Activated CD8-positive, alpha-beta T cell treated with anti-CD3 and anti-CD28 coated beads for 36 hours (primary cell): ENCODE measurements at places on chromosomes 13 and 19. TPM values are rescaled to one million over a fixed set of nuclear protein-coding genes. Genes with fewer than 3 reads are reported as not detected.
A peak's percentile ranks its signal among the peaks of the same experiment; 100 is the strongest.

DNA sequence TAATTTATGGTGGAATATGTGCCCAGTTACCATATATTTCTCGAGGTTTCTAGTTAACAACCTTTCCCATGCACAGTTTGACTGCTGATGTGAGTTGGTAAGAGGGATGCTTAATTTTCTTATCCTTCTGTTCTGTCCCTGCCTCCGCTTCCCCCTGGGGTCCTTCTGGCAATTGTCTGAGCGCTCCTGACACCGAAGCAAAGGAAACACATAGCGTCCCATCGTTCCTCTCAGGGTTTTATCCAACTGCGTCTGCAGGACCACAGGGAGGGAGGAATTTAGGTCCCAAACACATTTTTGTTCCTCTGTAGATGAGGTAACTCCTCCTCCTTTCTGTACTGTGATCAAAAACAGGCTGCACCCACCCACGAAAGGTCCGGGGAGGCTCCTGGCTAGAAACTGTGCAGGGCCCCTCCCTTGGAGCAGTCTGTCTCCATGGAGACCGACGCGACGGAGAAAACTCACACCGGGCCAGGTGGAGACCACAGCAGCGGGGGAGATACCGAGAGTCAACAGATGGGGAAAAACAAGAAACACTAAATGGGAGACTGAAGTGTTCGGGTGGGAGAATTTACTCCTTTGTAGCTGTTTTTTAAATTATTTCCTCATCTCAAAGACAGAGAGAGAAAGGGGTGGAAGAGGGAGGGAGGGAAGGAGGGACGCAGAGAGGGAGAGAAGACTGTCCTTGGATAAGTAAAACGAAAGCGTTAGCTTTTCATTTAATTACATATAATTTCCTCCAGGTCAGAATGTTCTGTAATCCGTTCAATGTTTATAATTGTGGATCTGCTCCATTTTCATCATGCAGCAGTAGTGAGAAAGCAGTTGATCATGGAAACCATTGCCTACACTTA lies 191.8 kb upstream of the NBEA start:
- H3K27me3 ChIP-seq, result peaks cover 13% of the 10 kb centered on the region
- H3K4me3 ChIP-seq, result no peak overlapping the region
- no peaks in the 10 kb centered on the region for H3K4me1 ChIP-seq
- H3K36me3 ChIP-seq, result no peaks in the 10 kb centered on the region
- no peak overlapping the region for H3K27ac ChIP-seq

- DNase-seq, result no peak
- peaks cover 16% of the 10 kb centered on the region for H3K4me1 ChIP-seq
- H3K27ac ChIP-seq, result no peak overlapping the region
- no peak overlapping the region for H3K4me3 ChIP-seq
Observed at GRCh38 chr19:49820125-49820524, 2.0 kb downstream of the MED25 start.

DNA sequence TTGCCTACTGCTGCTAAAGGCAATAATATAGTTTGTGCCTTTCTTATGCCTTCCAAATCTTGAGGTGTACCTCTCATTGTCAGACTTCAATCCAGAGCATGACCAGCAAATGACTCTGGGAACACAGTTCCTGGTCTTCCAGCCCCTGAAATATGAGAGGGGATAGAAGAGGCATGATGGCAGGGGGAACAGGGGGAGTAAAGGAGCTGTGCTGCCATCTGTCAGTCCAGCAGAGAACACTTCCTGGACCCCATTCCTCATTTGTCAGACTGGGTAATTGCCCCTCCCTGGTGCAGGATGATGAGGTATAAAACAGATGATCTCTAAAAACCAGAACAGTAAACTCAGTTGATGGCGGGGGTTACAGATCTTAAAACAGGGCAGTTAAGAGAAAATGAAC lies 618.7 kb downstream of the DIAPH3 start:
- DNase-seq, result no peak
- H3K27me3 ChIP-seq, result peaks cover 6% of the 10 kb centered on the region
- H3K27ac ChIP-seq, result no peak overlapping the region
- H3K4me1 ChIP-seq, result no peaks in the 10 kb centered on the region
- H3K4me3 ChIP-seq, result no peak overlapping the region
- no peaks in the 10 kb centered on the region for H3K36me3 ChIP-seq

DNA sequence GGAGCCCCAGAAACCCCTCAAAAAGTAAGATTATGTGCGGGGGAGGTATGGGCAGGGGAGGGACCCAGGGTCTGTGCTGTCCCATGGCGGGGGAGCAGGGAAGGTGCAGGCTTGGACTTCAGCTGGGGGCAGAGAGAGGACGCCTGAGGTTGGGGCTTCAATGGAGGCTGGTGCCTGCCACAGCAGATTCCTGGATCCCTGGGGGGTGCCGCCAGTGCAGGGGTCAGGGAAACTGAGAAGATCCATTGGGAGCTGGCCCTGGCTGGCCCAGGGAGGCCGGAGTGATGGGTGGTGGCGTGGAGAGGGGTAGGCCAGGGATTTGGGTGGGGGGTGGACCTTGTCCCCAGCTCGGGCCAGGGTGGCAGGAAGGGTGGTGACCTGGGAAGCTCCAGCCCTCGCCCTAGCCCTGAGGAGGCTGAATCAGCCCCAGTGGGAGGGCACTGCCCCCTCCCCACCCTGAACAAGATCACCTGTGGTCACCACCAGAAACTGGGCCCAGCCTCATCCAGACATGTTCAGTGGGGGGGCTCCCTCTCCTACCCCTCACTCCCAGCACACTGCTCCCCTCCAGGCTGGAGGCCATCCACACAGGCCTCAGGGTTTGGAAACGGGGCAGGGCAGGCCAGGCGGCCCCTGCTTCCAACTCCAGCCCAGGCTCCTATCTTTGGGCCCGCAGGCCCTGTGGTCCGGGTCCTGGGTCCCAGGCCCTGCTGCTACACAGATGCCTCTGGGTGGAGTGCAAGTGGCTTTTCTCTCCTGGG lies 1.4 kb downstream of the NKPD1 start:
- H3K4me1 ChIP-seq, result peaks cover 11% of the 10 kb centered on the region
- DNase-seq, result no peak
- H3K27me3 ChIP-seq, result peaks cover 11% of the 10 kb centered on the region
- no peaks in the 10 kb centered on the region for H3K36me3 ChIP-seq
- no peak overlapping the region for H3K4me3 ChIP-seq

DNA sequence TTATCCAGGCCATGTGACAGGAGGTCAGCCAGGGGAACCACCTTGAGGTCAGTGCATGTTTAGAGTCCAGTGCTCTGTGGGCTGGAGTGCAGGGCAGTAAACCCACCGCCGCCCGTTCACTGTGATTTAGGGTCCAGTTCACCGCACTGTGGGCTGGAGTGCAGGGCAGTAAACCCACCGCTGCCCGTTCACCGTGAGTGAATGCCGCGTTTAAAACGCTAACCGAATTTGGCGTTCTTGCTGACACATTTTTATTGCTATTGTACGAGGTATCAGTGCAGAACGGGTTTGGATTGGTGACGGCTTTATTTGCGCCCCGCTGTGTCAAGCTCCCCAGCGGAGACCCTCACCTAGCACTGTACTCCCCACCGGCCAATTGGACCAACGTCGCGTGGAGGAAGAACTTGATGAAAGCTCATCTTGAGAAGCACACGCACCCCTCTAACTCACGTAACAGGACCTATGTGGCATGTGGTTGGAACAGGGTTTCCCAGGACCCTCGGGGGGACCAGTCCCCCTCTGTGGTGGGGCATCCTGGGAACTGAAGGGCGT lies 27.9 kb downstream of the C13orf46 start:
- peaks cover 5% of the 10 kb centered on the region for H3K4me1 ChIP-seq
- DNase-seq, result no peak
- H3K36me3 ChIP-seq, result no peaks in the 10 kb centered on the region

GRCh38 chr19:51719251-51719988 lies 4.4 kb downstream of the HAS1 start:
- no peaks in the 10 kb centered on the region for H3K36me3 ChIP-seq
- no peak overlapping the region for H3K27ac ChIP-seq
- no peak overlapping the region for H3K4me3 ChIP-seq
- H3K4me1 ChIP-seq, result peaks cover 3% of the 10 kb centered on the region

DNA sequence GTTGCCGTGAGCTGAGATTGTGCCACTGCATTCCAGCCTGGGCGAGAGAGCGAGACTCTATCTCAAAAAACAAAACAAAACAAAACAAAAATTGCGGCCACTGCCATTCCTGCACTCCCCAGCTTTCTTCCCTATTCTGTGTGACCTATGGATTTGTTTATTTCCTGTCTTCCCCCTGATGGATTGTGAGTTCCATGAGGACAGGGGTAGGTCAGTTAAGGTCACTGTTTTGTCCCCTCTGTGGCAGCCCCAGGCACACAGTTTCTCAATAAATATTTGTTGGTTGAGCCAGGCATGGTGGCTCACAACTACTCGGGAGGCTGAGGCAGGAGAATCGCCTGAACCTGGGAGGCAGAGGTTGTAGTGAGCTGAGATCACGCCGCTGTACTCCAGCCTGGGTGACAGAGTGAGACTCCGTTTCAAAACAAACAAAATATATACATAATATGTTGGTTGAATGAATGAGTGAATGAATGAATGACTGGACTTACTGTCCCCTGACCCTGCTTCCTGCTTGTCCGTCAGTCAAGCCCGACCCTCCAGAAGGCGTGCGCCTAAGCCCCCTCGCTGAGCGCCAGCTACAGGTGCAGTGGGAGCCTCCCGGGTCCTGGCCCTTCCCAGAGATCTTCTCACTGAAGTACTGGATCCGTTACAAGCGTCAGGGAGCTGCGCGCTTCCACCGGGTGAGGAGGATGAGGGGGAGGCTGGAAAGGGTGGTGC lies 5.0 kb downstream of the EBI3 start:
- peaks cover 6% of the 10 kb centered on the region for H3K4me1 ChIP-seq
- DNase-seq, result no peak
- no peaks in the 10 kb centered on the region for H3K36me3 ChIP-seq
- peaks cover 7% of the 10 kb centered on the region for H3K27me3 ChIP-seq

- H3K36me3 ChIP-seq, result peaks cover 4% of the 10 kb centered on the region
- peaks cover 12% of the 10 kb centered on the region for H3K4me1 ChIP-seq
- H3K27ac ChIP-seq, result peak overlapping the region; percentile 93
- H3K4me3 ChIP-seq, result peak overlapping the region; percentile 96
- no peaks in the 10 kb centered on the region for H3K27me3 ChIP-seq
- DNase-seq, result peak; percentile 68
Observed at GRCh38 chr19:14081797-14082674, 3.5 kb downstream of the C19orf67 start.

DNA sequence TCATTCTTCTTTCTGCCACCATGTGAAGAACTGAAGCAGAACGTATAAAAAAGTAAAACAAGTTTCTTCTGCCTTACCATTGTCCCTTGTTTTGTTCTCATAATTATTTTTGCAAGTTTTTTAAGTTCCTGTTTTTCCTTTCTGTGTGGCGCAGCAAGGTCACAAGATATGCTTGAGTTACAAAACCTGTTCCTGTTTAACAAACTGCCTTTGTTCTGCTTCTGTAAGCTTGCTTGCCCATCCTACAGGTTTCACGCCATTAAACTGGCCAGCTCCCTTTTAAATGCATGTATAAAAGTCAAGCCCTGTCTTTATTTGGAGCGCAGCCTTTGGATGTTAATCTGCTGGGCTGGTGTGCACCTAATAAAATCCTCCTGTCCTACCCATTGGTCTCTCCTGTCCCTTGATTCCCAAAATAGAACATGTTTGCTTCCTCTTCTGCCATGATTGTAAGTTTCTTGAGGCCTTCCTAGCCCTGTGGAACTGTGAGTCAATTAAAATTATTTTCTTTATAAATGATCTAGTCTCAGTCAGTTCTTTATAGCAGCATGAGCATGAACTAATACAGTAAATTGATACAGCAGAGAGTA lies 1115.4 kb downstream of the SLITRK1 start:
- no peaks in the 10 kb centered on the region for H3K36me3 ChIP-seq
- DNase-seq, result no peak
- no peaks in the 10 kb centered on the region for H3K27me3 ChIP-seq
- no peaks in the 10 kb centered on the region for H3K4me1 ChIP-seq
- no peak overlapping the region for H3K27ac ChIP-seq
- no peak overlapping the region for H3K4me3 ChIP-seq

GRCh38 chr13:90605664-90606063 lies 741.8 kb upstream of the MIR17HG start:
- H3K4me1 ChIP-seq, result no peaks in the 10 kb centered on the region
- no peak for DNase-seq

- H3K36me3 ChIP-seq, result no peaks in the 10 kb centered on the region
- DNase-seq, result no peak
- no peaks in the 10 kb centered on the region for H3K4me1 ChIP-seq
- no peak overlapping the region for H3K27ac ChIP-seq
- H3K4me3 ChIP-seq, result peak overlapping the region; percentile 19
Observed at GRCh38 chr19:15911599-15912235, 13.8 kb upstream of the CYP4F2 start.

DNA sequence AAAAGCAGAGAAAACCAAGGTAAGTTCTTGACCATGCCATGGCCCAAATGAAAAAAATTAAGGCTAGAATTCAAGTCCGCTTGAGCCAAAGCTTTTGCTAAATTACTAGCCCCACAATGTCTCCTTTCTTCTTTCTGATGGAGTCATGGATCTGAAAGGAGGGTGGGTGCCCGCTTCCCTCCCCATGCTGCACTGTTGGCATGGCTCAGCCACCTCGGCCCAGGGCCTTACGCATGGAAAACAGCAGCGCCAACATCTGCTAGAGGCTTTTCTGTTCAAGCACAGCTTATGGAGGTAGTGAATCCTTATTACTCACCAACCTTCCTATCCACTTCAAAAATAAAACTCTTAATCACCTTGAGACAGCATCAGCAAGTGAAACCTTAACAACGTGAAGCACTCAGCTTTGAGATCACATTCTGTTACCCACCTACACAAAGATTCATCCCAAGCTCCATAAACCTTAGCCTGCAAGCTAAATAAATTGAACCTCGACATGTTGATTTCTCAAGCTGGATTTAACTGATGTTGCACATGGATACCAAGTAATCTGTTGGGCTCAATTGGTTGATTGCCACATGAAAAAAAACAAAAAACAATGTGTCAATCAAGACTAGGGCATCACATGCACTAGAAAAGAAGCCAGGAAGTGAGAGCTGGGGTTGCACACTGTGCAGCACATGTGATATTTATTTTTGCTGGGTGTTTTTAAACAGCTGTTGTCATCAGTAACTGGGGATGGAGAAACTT lies 43.4 kb downstream of the TPT1 start:
- DNase-seq, result peak; percentile 16
- H3K4me3 ChIP-seq, result no peak overlapping the region
- peak overlapping the region; percentile 53 for H3K27ac ChIP-seq
- peaks cover 2% of the 10 kb centered on the region for H3K27me3 ChIP-seq

DNA sequence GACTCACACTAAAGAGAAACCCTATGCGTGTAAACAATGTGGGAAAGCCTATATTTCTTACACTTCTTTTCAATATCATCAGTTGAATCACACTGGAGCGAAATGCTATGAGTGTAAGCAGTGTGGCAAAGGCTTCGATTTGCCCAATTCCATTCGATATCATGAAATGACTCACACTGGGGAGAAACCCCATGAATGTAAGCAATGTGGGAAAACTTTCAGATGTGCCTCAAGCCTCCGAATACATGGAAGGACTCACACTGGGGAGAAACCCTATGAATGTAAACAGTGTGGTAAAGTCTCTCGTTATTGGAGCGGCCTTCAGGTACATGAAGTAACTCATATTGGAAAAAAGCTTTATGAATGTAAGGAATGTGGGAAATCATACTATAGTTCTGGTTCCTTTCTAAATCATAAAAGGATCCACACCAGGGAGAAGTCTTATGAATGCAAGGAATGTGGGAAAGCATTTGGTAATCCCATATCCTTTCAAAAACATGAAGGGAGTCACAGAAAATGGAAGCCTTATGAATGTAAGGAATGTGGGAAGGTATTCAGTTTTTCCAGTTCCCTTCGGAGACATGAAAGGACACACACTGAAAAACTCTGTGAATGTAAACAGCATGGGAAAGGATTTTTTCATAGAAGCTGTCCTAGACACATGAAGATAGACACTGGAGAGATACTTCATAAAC lies 28.1 kb downstream of the ZNF20 start:
- H3K27ac ChIP-seq, result peak overlapping the region; percentile 42
- H3K4me3 ChIP-seq, result no peak overlapping the region
- no peak for DNase-seq
- peaks cover 50% of the 10 kb centered on the region for H3K36me3 ChIP-seq

Gene GRK1
- total RNA-seq, result 0.07 TPM

Gene NTF4
- total RNA-seq, result not detected

Gene IGFL2
- not detected for total RNA-seq

Gene MAP4K1
- 166 TPM for total RNA-seq

Gene LIG4
- total RNA-seq, result 5.7 TPM

Gene OR7A5
- not detected for total RNA-seq
